Trophoblast cell (in vitro differentiated cells and primary cell): ENCODE measurements at places on chromosomes 3 and 15.

- peak; percentile 23 for DNase-seq
Measured at GRCh38 chr15:100918690-100919480, at the start of gene LRRK1. LRRK1 (plus strand) TSS chr15:100919357; CDS start chr15:100924633, 5,276 bp downstream.

DNA sequence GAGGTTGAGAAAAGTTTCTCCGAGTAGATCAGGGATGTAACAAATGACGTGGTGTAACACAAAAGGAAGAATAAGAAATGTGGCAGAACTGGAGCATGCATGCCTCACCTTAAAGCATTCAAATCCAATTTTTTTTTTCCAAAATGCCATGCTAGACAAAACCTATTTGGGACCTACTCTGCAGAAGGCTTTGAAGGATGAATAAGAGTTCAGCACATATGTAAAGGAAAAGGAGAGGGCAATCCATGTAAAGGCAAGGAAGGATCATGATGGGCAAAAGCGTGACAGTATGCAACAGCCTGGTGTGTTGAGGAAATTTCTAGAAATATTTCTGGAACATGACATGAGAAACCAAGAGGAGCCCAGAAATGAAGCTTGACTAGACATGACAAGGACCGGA, 116.4 kb downstream of the OXNAD1 start:
- no peak for DNase-seq

- DNase-seq, result no peak
Measured at GRCh38 chr3:46277476-46277875, 35.2 kb downstream of the CCR3 start.

- no peak for DNase-seq
Measured at GRCh38 chr3:57179580-57180410, 14.6 kb upstream of the IL17RD start.

- no peak for DNase-seq
Measured at GRCh38 chr3:131802029-131802428, 232.8 kb downstream of the CPNE4 start.

DNA sequence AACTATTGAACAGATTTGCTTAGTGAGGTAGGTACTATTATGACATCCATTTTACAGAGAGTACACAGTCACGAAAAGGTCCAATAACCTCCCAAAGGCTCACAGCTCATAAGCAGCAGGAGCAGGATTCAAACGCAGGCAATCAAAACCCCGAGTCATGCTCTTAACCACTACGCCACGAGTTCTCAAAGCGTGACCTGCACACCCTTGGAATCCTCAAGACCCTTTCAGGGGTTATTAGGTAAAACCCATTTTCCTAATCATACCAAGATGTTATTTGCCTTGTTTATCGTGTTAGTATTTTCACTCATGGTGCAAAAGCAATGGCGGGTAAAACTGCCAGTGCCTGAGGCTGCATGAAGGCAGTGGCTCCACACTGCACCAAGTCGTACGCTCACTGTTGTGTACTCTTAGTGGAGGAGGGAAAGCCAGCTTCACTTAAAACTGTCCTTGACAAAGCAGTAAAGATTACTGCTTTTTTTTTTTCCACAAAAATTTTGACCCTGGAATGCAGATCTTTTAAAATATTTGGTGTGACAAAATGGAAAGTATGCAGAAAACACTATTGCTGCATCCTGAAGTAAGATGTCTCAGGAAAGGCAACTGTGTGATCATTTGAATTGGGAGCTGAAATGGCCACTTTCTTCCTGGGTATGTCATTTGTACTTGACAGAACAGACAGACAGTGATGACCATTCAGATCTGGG, 96.1 kb downstream of the IGF2BP2 start:
- DNase-seq, result peak; percentile 81

DNA sequence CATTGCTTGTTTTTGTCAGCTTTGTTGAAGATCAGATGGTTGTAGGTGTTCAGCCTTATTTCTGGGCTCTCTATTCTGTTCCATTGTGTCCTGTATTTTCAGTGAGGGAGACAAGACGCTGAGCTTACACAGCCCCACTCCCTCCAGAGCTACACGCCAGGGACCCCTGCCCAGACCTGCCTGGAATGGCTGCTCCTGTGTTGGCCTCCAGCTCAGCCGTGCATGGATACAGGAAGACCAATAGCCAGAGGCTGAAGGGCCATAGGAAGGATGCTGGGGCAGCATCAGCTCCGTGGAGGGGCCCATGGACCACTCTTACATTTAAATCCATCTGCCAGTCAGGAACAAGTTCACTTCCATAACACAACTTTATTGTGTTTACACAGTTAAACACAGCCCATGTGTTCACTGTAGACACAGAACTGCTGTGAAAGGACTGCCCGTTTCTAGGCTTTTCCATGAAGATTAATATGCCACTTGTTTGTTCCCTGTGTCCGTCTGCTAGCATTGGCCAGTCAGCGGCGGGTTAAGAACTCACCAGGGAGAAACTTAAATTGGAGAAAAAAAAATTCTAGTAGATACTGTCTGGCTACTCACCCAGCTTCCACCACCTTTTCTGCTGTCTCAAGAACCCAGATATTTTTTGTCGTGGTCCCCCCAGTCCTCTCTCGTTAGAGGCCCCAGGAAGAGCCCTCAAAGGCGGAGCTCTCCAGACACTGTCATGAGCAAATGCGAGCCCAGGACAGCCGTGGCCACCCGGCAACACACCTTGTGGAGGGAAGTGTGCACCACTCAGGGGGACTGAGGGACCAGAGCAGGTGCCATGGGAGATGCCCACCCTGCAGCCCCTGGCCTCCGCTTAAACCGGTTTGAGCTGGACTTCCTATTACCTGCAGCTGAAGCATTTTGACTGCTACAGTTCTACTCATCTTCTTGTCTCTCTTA, 142.3 kb upstream of the MEF2A start:
- no peak for DNase-seq

- DNase-seq, result no peak
Measured at GRCh38 chr3:145739926-145740325, 421.1 kb downstream of the PLOD2 start.

GRCh38 chr15:92383519-92384324, 10.0 kb upstream of the ST8SIA2 start:
- DNase-seq, result no peak

DNA sequence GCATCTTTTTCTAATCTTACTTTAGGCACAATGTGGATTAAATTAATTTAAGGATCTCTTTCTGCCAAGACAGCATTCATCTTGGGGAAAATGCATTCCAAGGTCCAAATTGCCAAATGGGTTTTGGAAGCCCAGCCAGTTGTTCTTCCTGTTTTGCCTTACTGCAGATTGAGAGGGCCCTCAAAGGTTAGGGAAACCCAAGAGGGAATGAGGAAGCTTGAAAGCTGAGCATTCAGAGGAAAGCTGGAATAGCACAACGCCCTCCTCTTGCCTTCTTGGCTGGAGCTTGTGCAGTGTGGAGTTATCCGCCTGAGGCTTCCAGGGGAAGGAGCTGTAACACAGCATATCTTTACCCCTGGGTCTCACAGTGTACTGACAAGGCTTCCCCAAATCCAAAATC, 18.2 kb upstream of the SACM1L start:
- DNase-seq, result no peak

DNA sequence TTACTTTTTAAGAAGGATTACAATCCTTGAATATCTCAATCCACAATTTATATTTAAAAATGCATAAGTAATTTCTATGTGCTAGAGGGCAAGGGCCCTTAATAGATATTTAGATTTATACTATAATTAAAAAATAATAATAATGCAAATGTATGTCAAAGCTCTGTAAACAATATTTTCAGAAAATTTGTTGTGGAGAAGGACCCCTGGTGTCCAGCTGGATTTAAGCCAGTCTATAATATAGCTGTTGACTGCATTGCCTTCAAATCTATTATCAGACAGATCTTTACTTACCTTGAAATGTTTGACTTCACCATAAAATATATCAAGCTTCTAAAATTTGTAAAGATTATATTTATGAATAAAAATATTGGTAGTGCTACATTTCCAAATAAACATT, 65.6 kb downstream of the ZBTB20 start:
- no peak for DNase-seq

GRCh38 chr3:156271508-156271907, 151.1 kb downstream of the KCNAB1 start:
- DNase-seq, result no peak

DNA sequence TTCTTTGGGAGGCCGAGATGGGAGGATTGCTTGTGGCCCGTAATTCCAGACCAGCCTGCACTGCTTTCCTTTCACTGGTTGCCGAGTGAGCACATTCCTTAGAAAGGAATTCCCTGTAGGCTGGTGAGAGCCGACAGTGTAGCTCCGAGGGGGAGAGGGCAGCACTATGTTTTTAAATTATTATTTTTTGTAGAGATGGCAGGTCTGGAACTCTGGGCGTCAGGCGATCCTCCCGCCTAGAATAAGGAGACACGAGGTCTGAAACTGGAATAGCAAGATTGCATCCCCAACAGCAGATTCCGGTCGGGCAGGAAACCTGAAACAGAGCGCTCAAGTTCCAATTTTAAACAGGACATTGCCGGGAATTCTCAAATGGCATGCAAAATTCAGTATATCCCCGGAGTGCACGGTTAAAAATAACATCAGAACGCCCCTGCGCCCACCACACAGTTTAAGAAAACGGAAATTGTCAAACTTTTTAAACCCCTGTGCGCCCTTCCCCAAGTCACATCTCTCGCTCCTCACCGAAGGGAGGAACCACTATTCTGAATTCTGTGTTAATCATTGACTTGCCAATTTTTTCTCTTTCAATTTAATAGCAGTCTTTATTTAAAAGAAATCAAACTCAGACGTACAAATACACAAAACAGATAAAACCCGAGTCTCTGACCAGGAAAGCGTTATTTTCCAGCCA, 643 bp upstream of the RNU5B-1 start:
- peak; percentile 77 for DNase-seq

- no peak for DNase-seq
Measured at GRCh38 chr3:185843126-185843525, 18.3 kb upstream of the IGF2BP2 start.

GRCh38 chr3:31132132-31132769, 237.8 kb upstream of the GADL1 start:
- DNase-seq, result peak; percentile 75

DNA sequence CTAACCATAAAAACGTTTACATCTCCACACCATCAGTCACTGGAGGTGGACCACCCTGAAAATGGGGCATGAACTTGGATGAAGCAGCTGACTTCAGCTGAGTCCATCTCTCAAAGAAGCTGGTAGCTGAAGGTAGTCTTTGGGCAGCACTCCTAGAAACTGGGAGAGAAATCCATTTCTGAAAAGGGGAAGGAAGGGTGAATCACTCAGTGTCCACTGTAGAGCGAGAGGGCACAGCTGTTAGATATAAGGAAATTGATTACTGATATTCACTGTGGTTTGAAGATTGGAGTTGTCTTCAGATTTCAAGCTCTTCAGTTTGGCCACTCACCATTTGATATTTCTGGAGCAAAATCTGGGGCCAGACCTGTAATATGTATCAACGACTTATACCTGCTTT, 499.0 kb upstream of the UBE2E2 start:
- no peak for DNase-seq

DNA sequence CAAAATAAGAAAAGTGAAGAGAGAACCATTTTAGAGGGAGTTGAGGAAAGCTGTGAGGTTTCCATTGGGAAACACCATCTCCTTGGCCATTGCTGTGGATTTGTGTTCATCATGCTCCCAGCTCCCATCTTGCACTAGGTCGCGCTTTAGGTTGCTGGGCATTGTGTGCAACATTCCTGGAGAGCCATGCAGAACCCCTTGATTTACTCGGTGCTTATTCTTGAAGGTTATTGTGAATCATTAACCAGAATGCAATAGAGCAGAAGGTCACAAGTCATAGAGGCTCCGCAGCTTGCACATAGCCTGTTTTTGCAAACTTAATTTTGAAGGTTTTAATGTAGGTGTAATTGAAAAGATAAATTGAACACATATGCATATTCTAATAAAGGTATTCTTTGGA, 239.2 kb upstream of the IL12A start:
- DNase-seq, result no peak

- DNase-seq, result no peak
Measured at GRCh38 chr15:66882251-66883020, 180.4 kb downstream of the SMAD6 start.

DNA sequence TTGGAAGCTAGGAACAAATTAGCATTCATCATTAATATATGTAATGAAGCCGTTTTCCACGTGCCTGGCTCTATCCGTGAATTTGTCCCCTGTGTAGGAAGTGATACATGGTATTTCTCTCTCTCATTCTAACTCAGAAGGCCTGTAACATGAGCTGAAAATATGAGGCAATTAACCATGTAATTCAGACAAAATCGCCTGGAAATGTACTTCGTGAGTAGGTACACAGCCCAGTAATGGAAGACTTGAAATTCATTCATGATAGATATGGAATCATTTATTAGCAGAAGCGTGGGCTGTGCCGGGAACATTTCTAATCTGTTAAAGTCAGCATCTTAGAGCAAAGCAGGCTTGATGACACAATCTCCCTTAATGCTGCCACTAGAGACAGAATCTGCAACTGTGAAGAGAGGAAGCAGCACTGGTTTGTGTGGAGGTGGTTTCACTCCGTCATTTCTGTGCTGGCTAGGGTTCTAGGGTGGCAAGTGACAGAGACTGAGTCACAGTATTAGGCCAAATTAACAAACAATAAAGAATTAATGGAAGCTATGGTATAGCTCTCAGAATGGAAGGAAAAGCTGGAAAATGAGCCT, 225.0 kb upstream of the PROK2 start:
- DNase-seq, result no peak

DNA sequence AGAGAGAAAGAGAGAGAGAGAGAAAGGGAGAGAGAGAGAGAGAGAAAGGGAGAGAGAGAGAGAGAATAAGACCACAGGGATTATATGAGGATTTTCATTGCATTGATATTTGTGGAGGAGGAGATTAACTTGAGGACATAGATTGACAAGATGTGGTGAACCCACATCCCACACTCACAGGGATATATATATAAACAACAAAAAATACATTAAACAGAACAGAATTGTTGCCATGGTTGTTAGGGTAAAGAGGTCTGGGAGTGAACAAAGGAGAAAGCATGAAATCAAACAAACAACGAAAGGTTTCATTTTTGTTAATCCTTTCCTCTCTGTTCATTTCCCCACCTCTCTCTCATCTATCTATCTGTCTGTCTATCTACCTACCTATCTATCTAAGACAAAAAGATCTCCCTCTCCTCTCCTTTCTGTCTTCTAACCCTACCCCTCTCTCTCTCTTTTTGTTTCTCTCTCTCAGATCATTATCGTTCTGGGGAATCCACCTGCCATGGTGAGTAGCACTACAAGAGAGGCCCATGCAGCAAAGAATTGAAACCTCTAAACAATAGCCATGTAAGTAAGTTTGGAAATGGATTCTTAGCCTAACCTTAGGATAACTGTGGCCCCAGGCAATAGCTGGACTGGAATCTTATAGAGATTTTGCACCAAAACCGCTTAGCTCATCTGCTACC, 280.9 kb downstream of the RAP2B start:
- DNase-seq, result peak; percentile 33

- DNase-seq, result no peak
Measured at GRCh38 chr3:31307131-31307785, 225.5 kb upstream of the STT3B start.

DNA sequence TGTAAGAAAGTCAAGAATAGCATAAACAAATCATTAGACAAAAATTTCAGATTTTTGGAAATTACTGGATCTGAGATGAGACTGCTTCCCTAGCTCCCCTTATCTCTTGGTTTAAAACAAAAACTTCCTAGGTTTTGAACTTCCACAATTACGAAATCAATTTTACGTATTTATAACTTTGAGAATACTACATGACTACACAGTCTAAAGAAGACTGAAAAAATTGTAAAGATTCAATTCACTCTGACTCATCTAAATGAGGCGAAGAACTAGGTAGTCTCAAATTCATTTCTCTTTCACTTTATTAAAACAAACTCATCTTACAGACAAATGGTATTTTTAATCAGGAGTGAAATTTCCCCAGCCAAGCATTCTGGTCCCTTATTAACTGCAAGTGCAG, 10.3 kb downstream of the CCDC54 start:
- peak; percentile 21 for DNase-seq

- DNase-seq, result no peak
Measured at GRCh38 chr3:160257606-160258005, 32.4 kb downstream of the C3orf80 start.
